Stimulated activated CD4-positive, alpha-beta T cell treated with anti-CD3 and anti-CD28 coated beads, Interleukin-4, amount 100 ng/mL, for 1 hour (primary cell): ENCODE measurements at places on chromosomes 7 and 10.

GRCh38 chr7:98869027-98869596 is 702 bp downstream of the TMEM130 start:
- no peak for DNase-seq

DNA sequence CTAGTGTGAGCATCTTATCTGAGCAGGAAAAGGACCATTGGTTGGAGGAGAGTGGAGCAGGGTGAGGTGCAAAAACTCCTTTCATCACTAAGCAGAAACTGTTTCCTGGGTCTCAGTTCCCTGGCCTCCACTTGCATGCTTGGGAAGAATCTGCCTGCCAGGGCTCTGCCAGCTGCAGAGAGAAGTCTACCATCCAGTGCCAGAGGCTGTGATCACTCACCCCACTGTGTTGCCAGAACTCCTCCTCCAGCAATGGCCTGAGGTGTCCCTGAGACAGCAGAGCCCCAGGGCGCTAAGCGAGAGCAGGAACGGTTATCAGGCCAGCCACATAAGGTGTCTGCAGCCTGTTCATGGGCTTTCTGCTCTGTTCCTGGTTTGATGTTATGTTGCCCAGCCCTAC is 991.4 kb downstream of the CCSER2 start:
- DNase-seq: no peak

DNA sequence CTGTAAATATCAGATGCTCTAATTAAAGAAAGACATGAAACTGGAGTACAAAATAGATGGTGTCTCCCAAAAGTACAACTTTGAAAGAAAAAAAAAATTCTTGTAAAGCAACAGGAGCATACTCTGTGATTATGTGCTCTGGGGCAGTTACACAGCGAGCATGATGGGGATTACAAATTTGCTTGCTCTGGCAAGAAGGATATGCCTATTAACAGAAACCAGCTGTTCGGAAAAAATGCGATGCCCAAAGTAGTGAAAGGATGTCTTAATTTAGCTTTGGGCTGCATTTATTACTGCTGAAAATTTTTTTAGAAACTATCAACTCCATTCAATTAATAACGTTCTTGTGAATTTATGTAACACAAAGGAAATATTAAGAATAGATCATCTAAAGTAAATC is 256.9 kb upstream of the TPK1 start:
- no peak for DNase-seq

DNA sequence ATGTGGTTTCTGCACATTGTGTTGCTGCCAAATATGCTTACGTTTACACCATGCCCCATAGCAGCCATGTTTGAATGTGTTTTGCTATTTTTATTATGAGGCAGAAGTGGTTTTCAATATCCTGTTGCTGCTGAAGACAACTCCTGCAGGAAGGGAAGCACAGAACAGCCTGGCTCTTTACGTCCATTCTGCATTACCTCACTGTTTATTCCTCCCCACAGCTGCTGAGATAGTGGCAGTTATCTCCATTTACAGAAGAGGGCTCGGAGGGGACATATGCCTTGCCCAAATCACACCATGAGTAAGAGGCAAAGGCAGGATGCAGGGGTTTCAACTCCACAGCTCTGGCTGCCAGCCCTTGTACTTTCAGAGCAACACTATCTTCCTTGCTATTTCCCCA is 35.3 kb downstream of the PLPP4 start:
- no peak for DNase-seq

DNA sequence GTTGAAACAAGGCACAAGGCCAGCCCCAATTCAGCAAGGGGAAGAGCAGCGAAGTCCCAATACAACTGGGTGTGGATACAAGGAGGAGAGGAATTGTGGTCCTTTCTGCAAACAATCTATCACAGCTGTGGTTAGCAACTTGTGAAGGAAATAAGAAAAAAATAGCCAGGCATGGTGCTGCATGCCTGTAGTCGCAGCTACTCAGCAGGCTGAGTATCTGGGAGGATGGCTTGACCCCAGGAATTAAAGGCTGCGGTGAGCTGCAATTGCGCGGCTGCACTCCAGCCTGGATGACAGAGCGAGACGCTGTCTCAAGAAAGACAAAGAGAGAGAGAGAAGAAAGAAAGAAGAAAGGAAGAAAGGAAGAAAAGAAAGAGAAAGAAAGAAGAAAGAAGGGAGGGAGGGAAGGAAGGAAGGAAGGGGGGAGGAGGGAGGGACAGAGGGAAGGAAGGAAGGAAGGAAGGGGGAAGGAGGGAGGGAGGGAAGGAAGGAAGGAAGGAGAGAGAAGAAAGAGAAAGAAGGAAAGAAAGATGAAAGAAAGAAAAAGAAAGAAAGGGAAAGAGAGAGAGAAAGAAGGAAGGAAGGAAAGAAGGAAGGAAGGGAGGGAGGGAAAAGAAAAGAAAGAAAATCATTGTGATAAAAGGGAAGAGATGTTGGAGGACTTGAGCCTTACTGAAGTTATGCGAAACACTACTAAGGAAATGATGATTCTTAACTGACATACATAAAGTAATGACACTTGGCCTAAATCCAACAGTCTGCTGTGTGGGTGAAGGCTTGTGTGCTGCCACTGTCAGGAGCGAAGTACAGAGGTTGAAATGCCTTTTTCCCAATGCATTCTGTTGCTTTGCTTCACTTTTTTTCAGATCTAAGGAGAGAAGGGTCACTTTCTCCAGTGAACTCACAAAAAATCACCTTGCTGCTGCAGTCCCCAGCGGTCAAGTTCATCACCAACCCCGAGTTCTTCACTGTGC is 117.0 kb upstream of the STK17A start:
- DNase-seq: no peak

DNA sequence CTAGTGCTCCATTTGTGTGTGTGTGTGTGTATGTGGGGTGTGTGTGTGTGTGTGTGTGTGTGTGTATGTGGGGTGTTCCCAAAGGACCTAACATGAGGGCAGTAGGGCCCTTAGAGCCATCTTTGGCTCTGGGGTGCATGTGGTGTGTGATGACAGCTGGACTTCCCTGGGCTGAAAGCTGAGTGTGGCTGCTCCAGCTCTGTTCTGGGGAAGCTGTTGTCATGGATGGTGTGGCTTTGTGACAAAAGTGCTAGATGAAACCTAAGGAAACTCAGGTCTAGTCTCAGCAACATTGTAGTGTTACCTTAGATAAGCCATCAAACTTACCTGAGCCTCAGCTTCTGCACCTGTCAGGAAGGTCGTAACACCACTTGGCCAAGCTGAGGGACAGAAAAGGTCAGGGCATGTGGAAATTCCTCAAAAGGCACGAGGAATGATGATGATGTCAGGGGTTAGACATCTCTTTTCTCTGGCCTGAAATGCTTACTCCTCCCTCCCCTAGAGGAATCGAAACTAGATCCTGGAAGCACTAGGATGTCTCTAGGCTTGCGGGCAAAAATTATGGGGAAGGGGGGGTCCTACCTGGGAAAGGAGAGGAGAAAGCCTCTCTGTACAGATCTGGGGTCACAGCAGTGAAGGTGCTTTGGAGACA is 115.4 kb downstream of the RPS24 start:
- DNase-seq: no peak

DNA sequence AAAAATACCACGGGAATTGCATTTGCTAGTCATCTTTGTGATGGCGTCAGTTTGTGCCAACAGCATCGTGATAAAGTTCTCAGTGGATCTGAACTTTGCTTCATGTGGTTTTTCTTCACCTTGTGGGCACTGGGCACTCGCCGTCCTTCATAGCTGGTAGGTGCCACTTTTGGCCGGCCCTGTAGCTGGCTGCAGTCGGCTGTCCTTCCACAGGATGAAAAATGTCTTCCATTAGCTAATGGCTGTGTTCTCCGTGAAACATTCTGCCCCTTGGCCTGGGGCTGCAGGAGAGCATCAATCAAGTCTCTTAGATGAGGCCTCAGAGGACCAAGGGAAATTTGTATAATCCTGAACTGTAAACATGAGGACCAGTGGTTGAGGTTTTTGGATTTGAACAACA is 145.3 kb downstream of the DYNC1I1 start:
- no peak for DNase-seq

- DNase-seq: no peak
Measured at GRCh38 chr7:11430841-11431240, 401.2 kb downstream of the THSD7A start.

- DNase-seq: no peak
Measured at GRCh38 chr7:137953665-137954470, 48.0 kb downstream of the CREB3L2 start.

DNA sequence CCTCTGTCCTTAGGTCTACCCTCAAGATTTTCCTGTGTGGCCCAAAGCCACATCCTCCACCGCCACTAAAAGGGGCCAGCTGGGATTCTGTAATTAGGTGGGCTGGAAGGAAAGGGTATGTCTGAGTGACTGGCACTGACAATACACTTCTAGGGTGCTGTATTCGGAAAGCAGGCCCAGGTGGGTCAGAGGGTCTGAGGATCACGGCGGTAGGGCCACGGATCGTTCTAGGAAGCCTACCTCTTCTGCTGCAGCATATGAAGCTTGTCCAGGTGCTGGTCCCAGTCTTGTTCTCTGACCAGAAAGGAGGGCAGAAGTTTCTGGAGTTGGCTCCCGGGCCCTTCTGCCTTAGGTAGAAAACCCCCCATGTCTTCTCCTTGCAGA is 462 bp downstream of the TRPV5 start:
- no peak for DNase-seq

GRCh38 chr10:110511734-110512449 is 14.2 kb downstream of the DUSP5 start:
- DNase-seq: no peak

DNA sequence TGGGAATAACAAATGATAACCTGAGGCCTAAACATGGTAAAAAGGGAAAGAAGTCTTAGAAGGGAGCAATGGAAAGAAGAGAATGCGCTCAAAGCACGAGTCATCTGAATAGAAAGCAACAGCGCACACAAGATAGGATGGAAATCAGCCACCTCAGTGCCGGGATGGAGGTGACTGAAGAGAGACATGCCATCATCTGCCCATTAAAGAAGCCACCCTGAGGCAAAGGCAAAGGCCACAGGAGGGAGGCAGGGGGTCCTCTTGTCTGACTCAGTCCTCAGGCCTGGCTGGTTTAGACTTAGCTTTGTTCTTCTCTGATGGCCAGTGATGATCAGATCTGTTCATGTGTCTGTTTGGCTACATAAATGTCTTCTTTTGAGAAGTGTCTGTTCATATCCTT is 180.6 kb downstream of the CHCHD3 start:
- no peak for DNase-seq

DNA sequence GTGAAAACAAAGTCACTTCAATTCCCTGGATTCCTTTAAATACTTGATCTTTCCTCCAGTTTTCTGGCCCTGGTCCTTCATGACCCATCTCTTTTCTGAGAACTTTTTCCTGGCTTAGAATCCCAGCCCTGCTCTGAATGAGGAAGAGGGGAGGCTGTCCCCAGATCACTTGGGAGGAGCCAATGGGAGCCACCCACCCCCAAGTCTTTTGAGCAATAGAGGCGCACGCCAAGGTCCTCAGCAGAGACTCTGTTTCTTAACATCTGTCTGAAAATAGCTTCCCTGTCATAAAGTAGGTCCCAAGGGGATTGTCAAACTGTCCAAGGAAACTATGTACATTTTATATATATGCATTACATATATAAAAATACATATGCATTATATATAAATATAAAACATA is 126.8 kb downstream of the ADRA2A start:
- DNase-seq: no peak

- no peak for DNase-seq
Measured at GRCh38 chr7:50309721-50310120, 5.2 kb downstream of the IKZF1 start.

DNA sequence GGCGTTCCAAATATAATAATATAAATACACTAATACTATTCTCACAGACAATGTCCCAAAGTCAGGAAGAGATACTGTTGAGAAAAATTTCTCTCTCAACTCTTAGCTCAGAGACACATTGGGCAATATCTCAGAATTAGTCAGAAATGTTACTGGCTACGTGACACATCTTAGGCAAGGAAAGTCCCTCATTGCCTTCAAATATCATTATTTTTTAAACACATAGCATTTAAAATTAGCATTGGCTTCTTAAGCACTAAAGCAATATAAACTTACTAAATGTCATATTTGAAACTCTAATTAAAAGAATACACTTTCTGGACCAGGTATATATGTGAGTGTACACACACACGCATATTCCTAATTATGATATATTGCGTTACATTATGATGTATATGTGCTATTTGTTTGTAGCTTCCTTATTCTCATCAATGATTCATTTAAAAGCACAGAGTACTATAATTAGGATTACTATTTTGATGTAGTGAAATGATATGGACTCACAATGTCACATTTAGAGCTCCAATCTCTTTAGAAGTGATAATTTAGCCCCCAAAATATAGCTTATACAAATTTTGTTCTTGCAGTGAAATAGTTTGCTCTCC is 255.8 kb downstream of the TWIST1 start:
- DNase-seq: no peak

DNA sequence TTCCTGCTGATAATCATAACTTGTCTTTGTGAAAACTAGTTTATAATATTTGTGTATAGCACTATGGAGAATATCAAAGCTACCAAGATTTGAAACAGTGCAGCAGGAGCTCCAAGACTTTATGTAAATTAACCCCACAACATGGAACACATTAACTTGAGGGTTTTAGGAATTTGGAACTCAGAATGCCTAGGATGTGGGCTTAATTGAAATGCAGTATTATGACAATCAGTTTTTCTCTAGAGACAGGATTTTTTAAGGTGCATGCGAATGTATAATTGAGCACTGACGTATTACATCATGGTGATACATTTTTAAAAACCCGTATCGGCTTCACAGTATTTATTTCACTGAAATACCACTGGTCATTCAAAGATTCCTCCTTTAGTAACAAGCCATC is 313.1 kb upstream of the DGKB start:
- DNase-seq: no peak

GRCh38 chr7:151694828-151695580 is 175.3 kb upstream of the RHEB start:
- no peak for DNase-seq

DNA sequence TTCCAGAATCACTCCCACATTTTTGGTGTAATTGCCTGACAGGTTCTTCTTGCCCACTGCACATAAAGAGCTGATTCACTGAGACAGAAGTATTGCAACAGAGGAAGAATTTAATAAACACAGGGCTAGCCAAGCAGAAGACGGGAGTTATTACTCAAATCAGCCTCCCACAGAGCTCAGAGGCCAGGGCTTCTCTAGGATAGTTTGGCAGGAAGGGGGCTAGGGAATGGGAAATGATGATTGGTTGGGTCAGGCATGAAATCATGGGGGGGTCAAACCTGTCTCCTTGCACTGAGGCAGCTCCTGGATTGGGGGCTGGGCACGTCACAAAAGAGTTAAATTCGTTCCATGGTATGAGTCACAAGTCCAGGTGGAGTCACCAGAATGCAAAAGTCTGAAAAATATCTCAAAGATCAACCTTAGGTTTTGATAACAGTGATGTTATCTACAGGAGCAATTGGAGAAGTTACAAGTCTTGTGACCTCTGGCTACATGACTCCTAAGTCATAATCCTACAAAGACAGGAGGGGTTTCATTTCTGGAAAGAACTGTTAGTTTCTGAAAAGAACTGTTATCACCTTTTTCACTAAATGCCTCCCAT is 30.2 kb upstream of the ERCC6 start:
- DNase-seq: no peak

- DNase-seq: no peak
Measured at GRCh38 chr10:117710181-117710798, 167.7 kb downstream of the EMX2 start.

GRCh38 chr7:55124989-55125875 is 106.4 kb downstream of the EGFR start:
- no peak for DNase-seq

GRCh38 chr7:101598986-101599771 is 29.9 kb downstream of the MYL10 start:
- DNase-seq: no peak

GRCh38 chr7:128197989-128198580 is 43.0 kb upstream of the LEP start:
- no peak for DNase-seq
